COR-L47 (cell line): ENCODE measurements at places on chromosomes 3 and 15.

GRCh38 chr3:167880183-167880582 lies 144.7 kb downstream of the SERPINI1 start:
- no peak for DNase-seq

- DNase-seq, result peak; percentile 2
Observed at GRCh38 chr3:65436580-65436979, 602.1 kb downstream of the MAGI1 start.

DNA sequence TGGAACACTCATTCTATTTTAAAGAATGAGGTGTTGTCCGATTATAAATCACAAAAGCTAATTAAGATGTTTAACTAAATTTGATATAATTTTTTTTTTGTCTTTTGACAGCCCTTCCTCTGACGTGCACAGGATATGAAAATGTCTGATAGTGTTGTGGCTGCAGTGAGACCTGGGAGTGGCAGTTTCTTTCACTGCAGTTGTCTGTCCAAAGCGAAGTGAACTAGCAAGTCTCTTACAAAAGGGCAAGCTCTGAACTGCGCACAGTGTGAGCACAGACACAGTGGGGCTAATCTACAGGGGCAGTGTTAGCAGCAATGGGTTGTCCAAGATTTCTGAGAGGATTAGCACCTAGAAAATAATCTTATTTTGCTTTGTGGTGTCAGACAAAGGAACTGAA lies 29.1 kb upstream of the MYRIP start:
- no peak for DNase-seq

- DNase-seq, result no peak
Observed at GRCh38 chr3:113070681-113071113, 79.9 kb downstream of the GTPBP8 start.

DNA sequence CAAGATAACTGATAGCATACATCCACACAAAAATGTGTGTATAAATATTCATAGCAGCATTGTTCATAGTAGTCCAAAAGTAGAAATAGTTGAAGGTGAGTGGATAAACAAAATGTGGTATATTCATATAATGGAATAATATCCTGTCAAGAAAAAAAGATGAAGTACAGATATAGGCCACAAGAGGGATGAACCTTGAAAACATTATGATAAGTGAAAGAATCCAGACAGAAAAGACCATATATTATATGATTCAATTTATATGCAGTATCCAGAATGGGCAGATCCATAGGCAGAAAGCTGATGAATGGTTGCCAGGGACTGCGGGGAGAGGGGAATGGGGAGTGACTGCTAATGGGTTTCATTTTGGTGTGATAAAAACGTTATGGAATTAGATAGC lies 54.3 kb upstream of the TNIK start:
- DNase-seq, result no peak

GRCh38 chr15:85044251-85044853 lies 62.7 kb downstream of the PDE8A start:
- DNase-seq, result peak; percentile 60

DNA sequence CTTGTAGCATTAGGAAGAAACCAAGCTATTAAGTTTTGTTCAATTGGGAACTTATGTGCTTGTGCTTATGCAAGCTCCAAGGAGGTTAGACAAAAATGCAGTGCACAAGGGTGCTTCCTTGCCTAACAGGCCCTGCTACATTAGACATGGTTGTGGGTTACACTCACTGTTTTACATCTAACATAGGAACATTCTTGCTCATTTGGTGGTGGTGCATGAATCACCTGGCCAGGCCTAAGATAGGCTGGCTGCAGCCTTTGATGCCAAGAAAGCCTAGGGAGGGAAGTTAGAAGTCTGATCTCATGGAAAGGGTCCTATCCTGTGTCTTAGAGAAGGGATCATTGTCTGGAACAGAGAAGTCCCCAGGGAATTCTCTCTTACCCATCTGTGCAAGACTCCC lies 43.5 kb downstream of the CA12 start:
- no peak for DNase-seq

DNA sequence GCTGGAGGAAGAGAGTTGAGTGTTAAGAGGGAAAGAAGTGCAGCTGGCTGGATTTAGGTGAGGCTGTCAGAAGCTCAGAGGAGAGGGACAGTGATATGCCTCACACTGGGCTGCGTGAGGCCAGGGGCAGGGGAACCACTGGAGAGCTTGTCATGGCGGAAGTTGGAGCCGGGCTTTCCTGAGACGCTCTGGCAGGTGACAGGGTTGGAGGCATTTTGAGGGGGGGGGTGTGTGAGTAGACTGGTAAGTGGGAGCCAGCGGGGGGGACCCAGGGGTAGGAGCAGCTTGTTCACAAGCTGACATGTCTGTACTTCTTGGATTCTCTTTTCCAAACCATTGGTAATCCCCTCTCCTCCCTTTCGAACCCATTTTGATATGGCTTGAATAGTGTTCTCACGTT lies 331.5 kb upstream of the RGMA start:
- DNase-seq, result no peak

DNA sequence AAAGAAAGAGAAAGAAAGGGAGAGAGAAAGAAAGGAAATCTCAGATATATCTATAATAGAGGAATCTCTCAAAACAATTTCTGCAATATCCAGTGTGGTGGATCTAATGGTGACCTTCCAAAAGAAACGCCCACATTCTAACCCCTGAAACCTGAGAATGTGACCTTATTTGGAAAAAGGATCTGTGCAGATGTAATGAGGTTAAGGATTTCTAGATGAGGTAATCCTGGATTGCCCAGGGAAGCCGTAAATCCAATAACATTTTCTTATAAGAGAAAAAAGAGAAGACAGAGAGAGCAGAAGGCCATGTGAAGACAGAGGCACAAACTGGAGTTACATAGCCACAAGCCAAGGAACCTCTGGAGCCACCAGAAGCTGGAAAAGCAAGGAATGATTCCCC lies 307.6 kb downstream of the ZBTB20 start:
- no peak for DNase-seq

DNA sequence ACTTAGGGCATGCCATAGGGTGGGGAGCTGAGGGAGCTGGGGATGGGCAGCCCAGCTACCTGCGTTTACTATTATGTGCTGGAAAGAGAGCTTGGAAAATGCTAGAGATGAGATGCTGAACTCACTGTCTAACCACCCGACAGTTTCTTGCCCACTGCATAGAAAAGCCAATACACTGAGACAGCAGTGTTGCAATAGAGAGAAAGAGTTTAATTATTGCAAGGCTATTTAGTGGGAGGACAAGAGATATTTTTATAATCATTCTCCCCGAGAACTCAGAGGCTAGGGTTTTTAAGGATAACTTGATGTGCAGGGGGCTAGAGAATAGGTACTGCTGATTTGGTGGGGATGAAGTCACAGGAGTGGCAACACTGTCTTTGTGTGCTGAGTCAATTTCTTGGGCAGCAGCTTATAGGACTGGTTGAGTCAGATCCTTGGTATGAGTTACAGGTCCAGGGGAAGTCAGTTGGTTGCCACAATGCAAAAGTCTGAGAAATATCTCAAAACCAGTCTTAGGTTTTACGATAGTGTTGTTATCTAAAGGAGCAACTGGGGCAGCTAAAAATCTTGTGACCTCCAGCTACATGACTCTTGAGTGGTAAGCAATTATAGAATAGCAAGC lies 205.9 kb downstream of the GABRG3 start:
- DNase-seq, result no peak

DNA sequence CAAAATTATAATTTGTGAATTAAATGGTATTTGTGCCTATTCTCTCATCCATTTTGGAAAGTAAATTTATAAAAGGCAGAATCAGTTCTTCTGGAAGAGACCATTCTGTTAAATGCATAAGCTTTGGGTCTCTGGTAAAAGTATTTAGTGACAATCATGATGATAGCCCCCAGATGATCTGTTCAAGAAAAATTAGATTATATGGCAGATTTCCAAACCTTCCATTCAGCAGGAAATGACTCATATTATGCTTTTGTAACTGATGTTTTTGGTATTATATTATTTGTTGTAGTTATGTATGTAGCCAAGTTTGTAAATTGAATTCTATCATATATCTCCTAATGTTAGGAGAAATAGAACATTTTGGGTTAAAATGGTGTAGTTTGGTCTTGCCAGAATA lies 340.8 kb upstream of the DPH6 start:
- DNase-seq, result no peak

GRCh38 chr3:157073810-157074209 lies 86.1 kb downstream of the CCNL1 start:
- DNase-seq, result peak; percentile 12
